Small intestine (tissue), 16 donors: ENCODE measurements at places on chromosomes 1 and 21. TPM values are rescaled to one million over a fixed set of nuclear protein-coding genes. Genes with fewer than 3 reads are reported as not detected.

The BGLAP gene
- not detected for polyA plus RNA-seq

The KRTAP10-12 gene
- polyA plus RNA-seq = not detected

The SYT14 gene
- polyA plus RNA-seq = 0.13 TPM

The ZBTB8A gene
- 0.89 TPM for polyA plus RNA-seq

The C1orf94 gene
- polyA plus RNA-seq = not detected

The PLA2G2D gene
- 0.40 TPM for polyA plus RNA-seq

The PTPN22 gene
- polyA plus RNA-seq = 2.0 TPM

The MCOLN2 gene
- 0.67 TPM for polyA plus RNA-seq

The FCN3 gene
- 3.6 TPM for polyA plus RNA-seq

The ANKRD34A gene
- 1.1 TPM for polyA plus RNA-seq

The MIS18A gene
- 15.6 TPM for polyA plus RNA-seq

The CHI3L1 gene
- 0.16 TPM for polyA plus RNA-seq

The FCRL6 gene
- polyA plus RNA-seq = 0.81 TPM

The ISG15 gene
- 21.1 TPM for polyA plus RNA-seq

The RGS2 gene
- 100 TPM for polyA plus RNA-seq

The SHISAL2A gene
- 0.45 TPM for polyA plus RNA-seq

The COL8A2 gene
- 1.3 TPM for polyA plus RNA-seq

The TNFRSF9 gene
- 0.13 TPM for polyA plus RNA-seq

The TNFRSF1B gene
- 30.4 TPM for polyA plus RNA-seq

The FBLIM1 gene
- 101 TPM for polyA plus RNA-seq

The NAV1 gene
- 0.67 TPM for polyA plus RNA-seq

The TMCO4 gene
- polyA plus RNA-seq = 13.1 TPM

The SERPINC1 gene
- polyA plus RNA-seq = not detected

The TLR5 gene
- not detected for polyA plus RNA-seq

The TACSTD2 gene
- 0.89 TPM for polyA plus RNA-seq

The EDARADD gene
- polyA plus RNA-seq = 0.53 TPM

The FCGR3A gene
- 2.9 TPM for polyA plus RNA-seq

The ZRANB2 gene
- polyA plus RNA-seq = 20.4 TPM

The CA6 gene
- not detected for polyA plus RNA-seq

The CASZ1 gene
- 13.5 TPM for polyA plus RNA-seq

The CDCA8 gene
- polyA plus RNA-seq = 4.0 TPM
